ENCODE measurements at places on chromosomes 12 and 14. TPM values are rescaled to one million over a fixed set of nuclear protein-coding genes. Genes with fewer than 3 reads are reported as not detected.
A peak's percentile ranks its signal among the peaks of the same experiment; 100 is the strongest.

GRCh38 chr12:109110988-109111495 is 5.3 kb upstream of the ACACB start:
- DNase-seq = peak; percentile 55

DNA sequence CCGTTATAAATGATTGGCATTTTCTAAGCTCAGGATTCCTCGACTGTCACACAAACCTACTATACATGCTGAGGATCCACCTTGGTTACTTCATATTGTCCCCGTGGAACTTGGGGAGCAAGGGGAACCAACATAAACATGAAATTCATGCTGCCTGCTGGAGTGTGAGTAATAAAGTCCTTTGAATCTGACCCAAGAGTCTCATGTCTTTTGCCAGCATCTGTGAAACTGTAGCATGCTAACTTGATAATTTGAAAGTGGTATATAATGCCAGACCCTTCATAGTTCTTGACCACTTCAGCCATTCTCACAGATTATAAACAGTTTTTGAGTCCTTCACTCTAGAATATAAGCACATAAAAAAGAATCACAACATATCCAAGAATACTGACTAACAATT is 17.1 kb downstream of the SLC35F4 start:
- no peak for DNase-seq

Gene FGD6
- total RNA-seq = 1.5 TPM

DNA sequence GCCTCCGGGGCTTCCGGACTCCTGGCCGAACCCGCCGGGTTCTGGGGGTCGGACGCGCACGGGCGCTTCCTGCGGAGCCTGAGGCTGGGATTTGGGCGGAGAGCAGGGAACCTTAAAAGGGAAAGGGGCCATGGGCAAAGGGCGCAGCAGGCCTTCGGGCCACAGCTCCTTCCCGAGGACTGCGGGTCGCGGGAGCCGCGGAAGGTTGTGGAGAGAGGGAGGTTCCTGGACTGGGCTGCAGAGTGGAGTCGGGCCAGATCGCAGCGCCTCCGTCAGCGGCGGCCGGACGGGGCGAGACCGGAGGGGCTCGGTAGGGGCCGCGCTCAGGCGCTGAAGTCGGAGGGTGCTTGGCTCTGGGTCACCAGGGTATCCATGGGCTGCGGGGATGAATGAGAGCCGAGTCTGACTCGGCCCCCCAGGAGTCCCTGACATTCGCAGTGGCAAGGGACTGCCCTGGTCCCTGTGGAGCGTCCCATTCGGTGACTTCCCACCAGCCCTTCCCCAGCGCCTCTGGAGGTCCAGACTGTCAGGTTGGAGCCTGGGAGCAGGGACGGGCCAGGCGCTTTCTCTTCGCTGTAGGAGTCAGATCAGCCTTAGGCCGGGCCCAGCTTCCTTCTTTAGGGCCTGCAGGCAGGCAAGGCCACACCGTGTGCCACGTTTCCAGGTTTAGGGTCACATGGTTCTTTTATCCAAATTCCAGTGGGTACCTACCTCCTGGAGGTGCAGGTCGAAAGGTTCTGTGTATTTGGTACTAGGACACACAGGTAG is 938 bp upstream of the SLC25A29 start:
- DNase-seq = no peak

Gene KRT72
- 82.2 TPM for total RNA-seq

DNA sequence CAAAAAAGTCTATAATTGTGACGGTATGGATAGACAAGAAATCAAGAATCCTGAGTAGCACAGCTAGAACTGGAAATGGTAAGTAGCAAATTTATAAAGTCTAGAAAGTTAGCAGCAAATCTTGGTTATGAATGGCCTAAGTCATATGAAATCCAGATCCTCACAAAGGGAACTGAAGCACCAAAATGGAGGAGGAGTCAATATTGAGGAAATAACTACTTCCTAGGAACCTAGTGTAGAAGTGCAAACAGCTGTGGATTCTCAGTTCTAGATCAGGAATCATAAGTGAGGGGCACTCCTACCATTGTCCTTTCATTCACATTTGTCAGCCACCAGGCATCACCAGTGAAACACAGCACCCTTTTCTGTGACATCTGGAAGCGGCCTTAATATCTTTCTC is 202.2 kb upstream of the DCN start:
- no peak for DNase-seq

- no peak for DNase-seq
These were observed 70.3 kb downstream of the SPPL3 start for GRCh38 chr12:120833849-120834248.

GRCh38 chr12:29709054-29709453 is 74.7 kb downstream of the TMTC1 start:
- no peak for DNase-seq

DNA sequence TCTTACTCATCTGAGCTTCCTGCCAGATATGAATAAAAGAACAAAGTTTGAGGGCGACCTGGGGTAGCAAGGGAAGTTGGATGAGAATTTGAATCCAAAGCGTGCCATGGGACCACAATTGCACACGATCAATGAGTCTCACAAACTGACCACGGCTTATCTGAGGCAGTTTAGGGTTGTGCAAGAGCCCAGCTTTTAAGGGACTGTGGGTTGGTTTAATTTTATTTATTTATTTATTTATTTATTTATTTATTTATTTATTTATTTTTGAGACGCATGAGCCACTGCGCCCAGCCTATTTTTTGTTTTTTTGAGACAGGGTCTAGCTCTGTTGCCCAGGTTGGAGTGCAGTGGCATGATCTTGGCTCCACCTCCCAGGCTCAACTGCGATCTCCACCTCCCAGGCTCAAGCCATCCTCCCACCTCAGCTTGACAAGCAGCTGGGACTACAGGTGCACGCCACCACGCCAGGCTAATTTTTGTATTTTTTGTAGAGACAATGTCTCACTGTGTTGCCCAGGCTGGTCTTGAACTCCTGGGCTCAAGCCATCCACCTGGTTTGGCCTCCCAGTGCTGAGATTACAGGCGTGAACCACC is 1.1 kb downstream of the AMDHD1 start:
- DNase-seq = no peak

DNA sequence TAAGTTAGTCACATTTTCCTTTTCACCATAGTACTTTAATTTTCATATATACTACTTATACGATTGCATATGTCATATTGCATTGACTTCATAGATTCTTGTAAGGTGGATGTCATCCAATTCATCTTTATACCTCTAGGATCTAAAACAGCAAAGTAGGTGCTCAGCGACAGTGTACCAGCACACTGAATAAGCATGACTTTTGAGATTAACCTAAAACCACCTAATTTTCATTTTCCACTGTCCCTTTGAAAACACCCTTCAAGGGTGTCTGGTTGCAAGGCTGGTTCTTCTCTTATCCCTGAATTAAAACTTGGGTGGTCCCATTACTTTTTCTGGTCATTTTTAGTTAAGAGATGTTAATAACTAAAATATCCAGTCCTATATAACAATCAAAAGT is 4.4 kb downstream of the GPR19 start:
- DNase-seq = no peak

Gene GPR162
- not detected for total RNA-seq

DNA sequence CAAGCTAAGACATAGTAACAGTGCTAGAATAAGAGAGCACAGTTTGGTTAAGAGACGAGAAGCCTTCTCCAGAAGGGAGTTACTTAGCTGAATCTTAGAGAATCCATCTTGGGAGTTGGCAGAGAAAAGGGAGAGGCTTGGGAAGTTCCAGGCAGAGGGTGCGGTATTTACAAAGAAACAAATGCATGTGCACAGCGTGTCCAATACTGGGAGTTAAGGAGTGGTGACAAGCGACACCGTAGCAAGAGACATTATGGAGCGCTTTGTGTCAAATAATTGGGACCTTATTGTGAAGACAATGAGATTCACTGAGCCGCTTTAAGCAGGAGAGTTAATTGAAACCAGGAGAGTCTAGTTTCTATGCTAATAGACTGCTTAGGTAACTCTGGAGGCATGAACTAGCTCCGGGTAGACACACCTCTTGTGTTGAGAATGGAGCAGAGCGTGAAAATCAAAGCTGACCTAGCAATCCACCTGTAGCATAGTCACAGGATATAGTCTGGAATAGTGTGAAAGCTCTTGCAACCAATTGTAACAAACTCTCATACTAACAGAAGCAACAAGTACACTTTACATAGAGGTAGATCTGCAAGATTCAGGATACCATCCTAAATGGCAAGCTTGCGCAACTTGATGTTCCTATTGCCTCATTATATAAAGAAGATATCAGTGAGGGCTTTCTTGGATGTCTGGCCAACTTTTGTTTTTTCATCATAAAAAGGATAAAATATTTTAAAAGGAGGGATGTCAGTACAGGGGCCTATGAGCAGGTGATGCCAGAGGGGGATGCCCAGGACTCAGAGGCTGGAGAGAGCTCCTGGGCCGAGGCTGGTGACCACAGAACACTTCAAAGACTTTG is 5.3 kb downstream of the ALDH1L2 start:
- DNase-seq = no peak

GRCh38 chr14:105328678-105329390 is 14.3 kb downstream of the PACS2 start:
- no peak for DNase-seq

Gene PIWIL1
- not detected for total RNA-seq
